ENCODE measurements at places on chromosomes 5 and 9.
A peak's percentile ranks its signal among the peaks of the same experiment; 100 is the strongest.

DNA sequence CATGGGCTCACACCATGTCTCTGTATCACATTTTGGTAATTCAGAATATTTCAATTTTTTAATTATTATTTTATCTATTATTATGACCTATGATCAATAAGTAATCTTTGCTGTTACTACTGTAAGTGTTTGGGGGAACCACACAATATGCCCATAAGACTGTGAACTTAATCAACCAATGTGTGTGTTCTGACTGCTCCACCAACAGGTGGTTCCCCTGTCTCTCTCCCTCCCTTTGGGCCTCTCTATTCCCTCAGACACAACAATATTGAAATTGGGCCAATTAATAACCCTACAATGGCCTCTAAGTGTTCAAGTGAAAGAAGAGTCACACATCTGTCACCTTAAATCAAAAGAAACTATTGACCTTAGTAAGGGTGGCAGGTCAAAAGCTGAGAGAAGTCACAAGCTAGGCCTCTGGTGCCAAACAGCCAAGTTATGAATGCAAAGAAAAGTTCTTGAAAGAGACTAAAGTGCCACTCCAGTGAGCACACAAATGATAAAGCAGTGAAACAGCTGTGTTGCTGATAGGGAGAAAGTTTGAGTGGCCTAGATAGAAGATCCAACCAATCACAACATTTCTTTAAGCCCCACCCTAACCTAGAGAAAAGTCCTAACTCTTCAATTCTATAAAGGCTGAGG lies 88.7 kb downstream of the DEPDC1B start:
- no peak for DNase-seq

- DNase-seq = no peak
Measured at GRCh38 chr5:14560091-14560595, 21.4 kb upstream of the OTULINL start.

- no peak for DNase-seq
Measured at GRCh38 chr5:178489271-178489976, 100.8 kb downstream of the COL23A1 start.

GRCh38 chr5:169301386-169301934 lies 521 bp upstream of the SLIT3 start:
- DNase-seq = no peak

DNA sequence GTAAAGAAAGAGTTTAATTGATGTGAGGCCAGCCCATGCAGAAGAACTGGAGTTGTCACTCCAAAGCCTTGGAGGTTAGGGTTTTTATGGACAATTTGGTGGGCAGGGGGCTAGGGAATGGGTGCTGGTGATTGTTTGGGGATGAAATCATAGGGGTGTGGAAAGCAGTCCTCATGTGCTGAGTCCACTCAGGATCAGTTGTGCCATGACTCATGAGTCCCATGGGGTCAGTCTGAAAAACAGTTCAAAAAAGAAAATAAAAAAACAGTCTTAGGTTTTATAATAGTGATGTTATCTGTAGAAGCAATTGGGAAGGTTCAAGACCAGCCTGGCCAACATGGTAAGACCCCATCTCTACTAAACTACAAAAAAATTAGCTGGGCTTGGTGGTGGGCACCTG lies 162.3 kb downstream of the KDM4C start:
- no peak for DNase-seq

DNA sequence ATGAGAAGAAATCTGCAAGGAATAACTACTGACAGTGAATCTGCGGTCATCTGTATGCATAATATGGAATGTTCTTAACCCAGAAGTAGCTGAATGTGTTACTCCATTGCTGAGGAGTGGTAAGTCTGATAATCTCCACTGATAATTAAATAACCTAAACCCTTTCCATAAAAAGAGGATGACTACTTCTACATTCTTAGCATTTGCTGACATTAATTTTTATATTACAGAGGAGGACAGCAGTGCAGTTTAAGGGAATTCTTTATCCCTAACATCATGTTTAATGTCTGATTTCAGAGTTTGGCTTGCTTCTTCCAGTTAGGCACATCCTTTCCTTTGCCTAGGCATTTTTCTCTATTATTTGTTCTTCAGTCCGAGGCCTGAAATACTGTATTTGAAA lies 52.2 kb downstream of the CDC42SE2 start:
- DNase-seq = peak; percentile 36

DNA sequence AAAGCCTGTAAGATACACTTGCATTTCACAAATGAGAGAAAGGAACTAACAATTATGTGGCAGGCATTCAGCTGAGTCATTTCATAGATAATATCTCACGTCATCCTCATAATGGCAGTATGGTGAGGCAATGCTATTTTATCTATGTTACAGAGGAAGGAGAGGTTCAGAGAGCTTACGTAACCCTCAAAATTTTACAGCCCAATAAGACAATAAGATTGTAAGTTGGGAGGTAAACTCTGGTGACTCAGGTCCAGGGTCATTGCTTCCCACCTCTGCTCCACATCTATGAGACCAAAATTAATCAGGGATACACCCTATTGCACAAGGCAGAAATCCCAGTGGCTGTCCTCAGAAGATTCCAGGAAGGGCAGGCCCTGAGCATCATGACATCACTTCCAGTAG lies 309.7 kb downstream of the NSG2 start:
- DNase-seq = peak; percentile 82

DNA sequence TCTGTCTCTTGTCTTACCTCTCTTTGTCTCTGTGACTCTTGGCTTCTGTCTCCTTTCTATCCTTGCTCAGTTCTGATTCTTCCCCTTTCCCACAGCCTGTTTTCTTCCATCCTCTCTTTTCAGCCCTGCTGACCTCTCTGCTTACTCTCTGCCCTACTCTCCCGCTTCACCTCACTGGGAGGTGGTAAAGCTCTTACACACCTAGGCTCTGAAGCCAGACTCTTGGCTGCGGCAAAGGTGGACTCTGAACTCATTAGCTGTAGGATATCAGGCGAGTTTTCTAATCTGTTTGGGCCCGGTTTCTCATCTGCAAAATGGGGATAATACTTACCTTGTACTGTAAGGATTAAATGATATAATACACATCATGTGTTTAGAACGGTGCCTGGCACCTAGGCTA lies 11.1 kb downstream of the PCDH1 start:
- DNase-seq = no peak

DNA sequence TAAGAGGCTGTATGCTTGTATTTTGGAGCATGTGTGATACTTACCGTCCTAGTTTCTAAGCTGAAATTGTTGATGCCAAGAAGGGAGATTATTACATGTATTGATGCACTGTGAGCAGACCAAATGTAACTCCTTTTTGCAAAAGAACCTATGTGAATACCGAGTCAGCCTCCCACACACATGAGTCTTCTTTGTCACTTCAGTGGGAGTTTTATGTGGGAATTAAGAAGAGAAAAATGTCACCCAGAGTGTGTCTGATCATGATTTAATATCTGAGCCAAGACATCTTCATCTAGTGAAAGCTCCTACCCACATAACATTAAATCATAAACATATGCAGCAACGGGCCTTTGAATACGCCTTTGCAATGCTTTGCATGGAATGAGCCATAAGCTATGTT lies 380.3 kb upstream of the ACTBL2 start:
- peak; percentile 79 for DNase-seq

DNA sequence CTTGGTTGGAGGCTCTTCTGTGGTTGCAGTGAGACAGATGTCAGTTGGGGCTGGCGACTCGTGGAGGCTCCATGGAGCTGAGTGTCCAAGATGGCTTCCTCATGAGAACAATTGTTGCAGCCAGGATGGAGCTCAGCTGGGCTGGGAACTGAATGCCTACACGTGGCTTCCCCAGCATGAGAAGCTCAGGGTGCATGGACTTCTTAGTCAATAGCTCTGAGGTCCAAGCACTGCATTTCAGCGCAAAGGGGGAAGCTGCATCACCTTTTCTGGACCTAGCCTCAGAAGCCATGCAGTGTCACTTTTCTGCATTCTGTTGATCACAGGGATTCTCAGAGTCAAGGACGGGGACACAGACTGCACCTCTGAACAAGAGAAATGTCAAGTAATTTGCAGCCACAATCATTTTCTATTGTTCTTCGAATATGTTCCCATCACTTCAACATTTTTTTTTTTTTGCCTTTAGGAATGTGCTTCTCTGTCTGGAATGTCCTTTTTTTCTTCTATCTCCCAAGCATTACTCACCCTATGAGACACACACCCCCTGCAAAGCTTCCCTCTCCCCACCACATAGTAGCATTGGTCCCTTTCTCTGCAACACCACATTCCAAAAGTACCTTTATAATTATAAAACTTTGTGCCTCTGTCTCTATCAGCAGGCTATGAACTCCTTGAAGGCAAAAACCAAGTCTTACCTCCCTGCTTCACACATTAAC lies 57.5 kb upstream of the STK32A start:
- DNase-seq = peak; percentile 88

GRCh38 chr5:112880219-112880964 lies 19.3 kb downstream of the SRP19 start:
- no peak for DNase-seq

GRCh38 chr5:60811105-60811504 lies 33.0 kb downstream of the ELOVL7 start:
- no peak for DNase-seq

DNA sequence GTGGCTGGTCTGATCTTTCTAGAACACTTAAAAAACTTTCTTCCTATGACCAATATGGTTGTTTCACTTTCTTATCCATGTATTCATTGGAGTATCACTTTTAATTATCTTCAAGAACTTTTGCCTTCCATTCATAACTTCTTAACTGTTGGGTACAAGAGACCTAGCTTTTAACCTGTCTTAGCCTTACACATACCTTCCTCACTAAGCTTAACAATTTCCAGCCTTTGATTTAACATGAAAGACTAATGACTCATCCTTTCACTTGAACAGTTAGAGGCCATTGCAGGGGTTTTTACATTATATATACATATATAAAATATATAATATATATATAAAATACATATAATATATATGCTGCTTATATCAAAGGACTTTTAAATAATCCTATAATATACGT lies 57.9 kb downstream of the ABHD17B start:
- no peak for DNase-seq

DNA sequence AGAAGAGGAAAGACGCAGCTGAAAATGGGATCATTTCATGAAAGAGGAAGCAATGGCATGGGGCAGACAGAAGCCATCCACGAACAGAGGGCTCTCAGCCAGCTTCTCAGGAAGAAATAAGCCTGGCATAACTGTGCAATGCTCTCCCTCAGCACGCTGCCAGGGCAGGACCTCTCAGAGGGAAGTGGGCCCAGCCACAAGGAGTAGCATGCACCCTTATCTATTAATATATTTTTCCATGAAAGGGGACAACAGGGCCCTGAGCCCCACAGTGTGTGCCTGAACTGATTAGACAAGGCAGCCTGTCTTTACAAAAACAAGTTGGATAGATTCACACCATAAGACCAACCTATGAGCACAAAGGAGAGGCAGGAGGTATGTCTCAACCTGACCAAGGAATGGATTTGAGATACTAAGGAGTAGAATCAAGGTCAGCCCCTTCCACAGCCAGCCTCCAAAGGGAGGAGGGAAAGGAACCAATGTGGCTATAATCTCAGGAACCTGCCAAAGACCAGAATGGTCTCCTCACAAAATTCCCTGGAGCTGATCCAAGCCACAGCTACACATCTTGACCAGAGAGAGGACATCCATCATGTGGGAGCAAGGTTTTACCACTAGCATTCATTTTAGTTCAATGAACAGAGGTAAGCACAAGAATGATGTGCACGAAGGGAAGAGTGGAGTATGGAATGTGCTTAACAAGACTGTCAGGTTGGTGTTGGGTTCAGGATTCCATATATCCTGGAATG lies 154.8 kb downstream of the SIL1 start:
- peak; percentile 65 for DNase-seq

- DNase-seq = no peak
Measured at GRCh38 chr5:103394676-103395075, 136.1 kb downstream of the MACIR start.

- peak; percentile 45 for DNase-seq
Measured at GRCh38 chr5:21919414-21920022, 933.6 kb downstream of the CDH12 start.

- peak; percentile 63 for DNase-seq
Measured at GRCh38 chr5:158888206-158888605, 211.5 kb downstream of the EBF1 start.

- no peak for DNase-seq
Measured at GRCh38 chr9:118954857-118955256, 414.4 kb downstream of the BRINP1 start.

DNA sequence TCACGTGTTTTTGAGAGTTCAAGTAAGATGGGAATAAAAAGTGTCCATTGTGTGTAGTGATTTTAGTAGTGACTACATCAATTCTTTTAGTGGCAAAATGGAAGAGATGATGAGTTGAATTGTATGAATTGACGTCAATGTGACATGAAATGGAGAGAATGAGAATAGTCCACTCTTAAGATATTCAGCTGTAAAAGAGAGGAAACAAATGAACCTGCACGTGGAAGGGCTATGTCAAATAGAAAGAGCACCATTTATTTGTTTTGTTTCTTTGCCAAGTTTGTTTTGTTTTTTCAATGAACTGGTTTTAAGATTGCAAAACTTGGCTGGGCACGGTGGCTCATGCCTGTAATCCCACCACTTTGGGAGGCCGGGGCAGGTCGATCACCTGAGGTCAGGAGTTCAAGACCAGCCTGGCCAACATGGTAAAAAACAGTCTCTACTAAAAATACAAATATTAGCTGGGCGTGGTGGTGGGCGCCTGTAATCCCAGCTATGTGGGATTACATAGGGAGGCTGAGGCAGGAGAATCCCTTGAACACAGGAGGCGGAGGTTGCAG lies 453.8 kb downstream of the TAF11L14 start:
- DNase-seq = no peak

GRCh38 chr9:102459828-102460227 lies 535.3 kb upstream of the CYLC2 start:
- no peak for DNase-seq

GRCh38 chr9:133590231-133590855 lies 18.8 kb downstream of the FAM163B start:
- no peak for DNase-seq

DNA sequence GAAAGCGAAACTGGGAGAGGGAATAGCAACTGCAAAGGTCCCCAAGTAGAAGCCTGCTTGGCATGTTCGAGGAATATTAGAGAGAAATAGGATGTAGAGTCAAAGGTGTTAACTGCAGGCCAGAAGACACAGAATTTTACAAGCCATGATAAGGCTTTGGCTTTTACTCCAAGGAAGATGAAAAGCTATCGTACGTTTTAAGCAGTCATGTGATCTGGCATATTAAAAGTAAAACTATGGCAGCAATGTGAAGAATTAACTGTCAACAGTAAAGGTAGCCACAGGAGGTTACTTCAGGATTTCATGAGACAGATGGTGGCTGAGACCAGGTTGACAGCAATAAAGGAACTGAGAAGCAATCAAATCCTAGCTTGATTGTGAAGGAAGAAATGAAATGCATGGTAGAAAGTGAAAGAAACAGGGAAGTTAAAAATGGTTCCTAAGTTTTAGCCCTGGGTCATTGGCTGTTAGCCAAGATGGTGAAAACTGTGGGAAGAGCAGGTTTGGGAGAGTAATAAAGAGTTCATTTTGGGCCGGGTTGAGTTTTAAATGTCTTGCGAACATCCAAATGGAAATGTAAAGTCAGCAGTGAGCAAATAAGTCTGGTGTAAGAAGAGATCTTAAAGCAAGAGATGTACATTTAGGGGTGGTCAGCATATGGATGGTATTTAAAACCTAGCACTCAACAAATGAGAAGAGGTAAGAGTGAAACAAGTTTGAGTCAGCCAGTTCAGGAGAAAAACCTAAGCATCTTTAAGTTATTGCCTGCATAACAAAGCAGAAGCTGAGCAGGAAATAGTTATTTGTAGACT lies 20.3 kb upstream of the TTC33 start:
- no peak for DNase-seq

- no peak for DNase-seq
Measured at GRCh38 chr9:134066526-134066912, 1.3 kb downstream of the BRD3 start.

Measured in fibroblast of skin of abdomen (primary cell).